ENCODE measurements at places on chromosomes 1 and 21. TPM values are rescaled to one million over a fixed set of nuclear protein-coding genes. Genes with fewer than 3 reads are reported as not detected.

Gene CR1L
- not detected for polyA plus RNA-seq

Gene SRGAP2
- polyA plus RNA-seq: 6.6 TPM

Gene FAM43B
- 0.12 TPM for polyA plus RNA-seq

Gene TDRD5
- polyA plus RNA-seq: 0.71 TPM

Gene PATJ
- 17.2 TPM for polyA plus RNA-seq

Gene KCNJ9
- polyA plus RNA-seq: not detected

Gene FAM3B
- 65.5 TPM for polyA plus RNA-seq

Gene KRTAP19-7
- not detected for polyA plus RNA-seq

Gene FAM177B
- 0.02 TPM for polyA plus RNA-seq

Gene UBE2U
- not detected for polyA plus RNA-seq

Gene SH2D5
- 0.12 TPM for polyA plus RNA-seq

Gene OR10Z1
- polyA plus RNA-seq: not detected

Gene SH2D1B
- polyA plus RNA-seq: 1.2 TPM

Gene ANKRD35
- polyA plus RNA-seq: 13.9 TPM

Gene TTLL7
- 1.6 TPM for polyA plus RNA-seq

Gene USH2A
- polyA plus RNA-seq: not detected

Gene CD58
- 21.2 TPM for polyA plus RNA-seq

Gene APOBEC4
- polyA plus RNA-seq: not detected

Gene RGS8
- not detected for polyA plus RNA-seq

Gene CYP4A11
- not detected for polyA plus RNA-seq

Gene CNIH3
- polyA plus RNA-seq: 0.99 TPM

Gene IL6R
- 2.7 TPM for polyA plus RNA-seq

Gene LRP8
- 6.9 TPM for polyA plus RNA-seq

Gene DSTYK
- 3.4 TPM for polyA plus RNA-seq

Gene AADACL4
- not detected for polyA plus RNA-seq

Gene ST6GALNAC3
- polyA plus RNA-seq: 0.27 TPM

Gene LRRC3
- 0.63 TPM for polyA plus RNA-seq

Gene DEDD
- 15.5 TPM for polyA plus RNA-seq

Gene LCE2C
- not detected for polyA plus RNA-seq

Gene KCNN3
- 0.12 TPM for polyA plus RNA-seq

Gene GSTM4
- 26.4 TPM for polyA plus RNA-seq

Gene NTMT2
- not detected for polyA plus RNA-seq

Gene SELP
- polyA plus RNA-seq: 1.5 TPM

Gene LCA5L
- 0.31 TPM for polyA plus RNA-seq

Gene OVAAL
- polyA plus RNA-seq: not detected

Gene RCAN3
- 9.5 TPM for polyA plus RNA-seq

Gene INSRR
- polyA plus RNA-seq: not detected

Gene EXTL1
- polyA plus RNA-seq: 0.45 TPM

Gene ATAD3C
- 2.1 TPM for polyA plus RNA-seq

Gene RPE65
- not detected for polyA plus RNA-seq

Gene CR1
- polyA plus RNA-seq: 0.12 TPM

Gene MROH9
- not detected for polyA plus RNA-seq

Gene C1orf53
- 6.3 TPM for polyA plus RNA-seq

Gene TNN
- 0.07 TPM for polyA plus RNA-seq

Gene RASSF5
- polyA plus RNA-seq: 22.2 TPM

Gene TNFRSF18
- polyA plus RNA-seq: 1.9 TPM

Gene KCNE2
- polyA plus RNA-seq: 0.07 TPM

Gene TNNI3K
- polyA plus RNA-seq: 0.41 TPM

Gene HSPA6
- polyA plus RNA-seq: 0.79 TPM

Measured in esophagus (tissue), 2 donors.